EL (cell line): ENCODE measurements at places on chromosomes 2 and 18.

DNA sequence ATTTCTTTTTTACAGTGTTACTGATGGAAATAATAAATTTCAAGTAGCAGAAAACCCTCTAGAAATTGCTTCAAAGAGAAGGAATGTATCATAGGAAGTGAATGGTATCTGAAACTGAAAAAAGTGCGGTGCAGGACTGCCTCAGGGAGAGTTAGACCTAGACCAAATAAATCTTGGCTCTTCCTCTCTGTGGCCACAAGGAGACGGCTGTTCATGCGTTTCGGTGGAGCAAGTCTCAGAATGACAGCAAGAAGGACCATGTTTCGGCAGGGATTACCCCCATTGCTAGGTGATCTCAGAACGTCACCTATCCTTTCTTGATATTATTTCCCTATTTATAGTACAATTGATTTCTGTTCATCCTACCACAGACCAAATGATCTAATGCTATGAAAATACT lies 522.3 kb downstream of the SOX11 start:
- no peak for DNase-seq

DNA sequence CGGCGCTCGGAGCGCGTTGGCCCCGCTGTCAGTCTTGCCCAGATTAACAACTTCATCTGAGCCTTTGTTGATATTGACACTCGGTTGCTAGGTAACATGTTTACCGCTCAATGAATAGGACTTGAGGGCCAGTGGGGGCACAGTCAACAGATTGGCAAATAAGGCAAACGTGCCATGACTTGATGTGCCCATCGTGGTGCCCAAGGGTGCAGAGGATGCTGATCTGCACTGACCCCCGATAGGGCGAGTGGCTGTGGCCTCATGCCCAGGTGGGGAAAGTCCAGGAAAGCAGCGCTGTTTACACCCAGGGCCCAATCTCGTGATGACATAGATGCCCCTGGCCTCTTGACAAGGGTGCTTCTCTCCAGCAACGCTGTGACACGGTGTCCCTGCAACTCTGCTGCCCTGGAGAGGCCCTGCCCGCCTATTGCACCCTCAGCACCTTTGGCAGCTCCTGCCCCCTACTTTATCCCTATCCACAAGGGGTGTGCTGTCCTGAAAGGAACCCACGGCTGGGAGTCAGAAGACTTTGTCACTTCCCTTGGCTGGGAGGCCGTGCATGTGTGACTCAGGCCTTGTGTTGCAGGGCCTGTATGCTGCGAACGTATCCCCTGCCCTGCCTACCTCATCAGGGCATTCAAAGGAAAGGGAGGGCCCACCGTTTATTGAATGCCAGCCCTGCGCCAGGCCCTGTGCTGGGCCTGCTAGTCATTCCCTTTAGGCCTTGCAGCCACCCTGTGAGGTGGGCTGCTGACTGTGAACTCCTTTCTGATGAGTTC lies 158.0 kb downstream of the INHBB start:
- DNase-seq, result peak; percentile 59

DNA sequence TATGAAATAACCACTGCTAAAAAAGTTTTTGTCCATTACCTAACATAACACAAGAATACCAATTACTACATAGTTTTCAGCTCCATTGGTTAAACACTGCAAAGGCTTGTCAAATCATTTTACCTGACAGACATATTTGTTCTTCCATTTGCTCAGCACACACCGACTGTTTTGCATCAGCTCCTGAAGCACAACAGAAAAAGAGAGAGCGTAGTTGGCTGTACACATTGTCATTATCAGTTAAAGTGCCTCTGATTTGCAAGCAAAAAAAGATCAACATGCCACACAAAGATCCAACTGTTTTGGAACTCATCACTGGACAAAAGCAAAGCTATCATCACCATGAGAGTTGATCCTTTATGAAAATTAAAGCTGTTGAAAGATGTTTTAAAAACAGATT lies 103.8 kb downstream of the WDPCP start:
- DNase-seq, result no peak

- no peak for DNase-seq
Observed at GRCh38 chr2:241000831-241001321, 2.5 kb downstream of the SNED1 start.

DNA sequence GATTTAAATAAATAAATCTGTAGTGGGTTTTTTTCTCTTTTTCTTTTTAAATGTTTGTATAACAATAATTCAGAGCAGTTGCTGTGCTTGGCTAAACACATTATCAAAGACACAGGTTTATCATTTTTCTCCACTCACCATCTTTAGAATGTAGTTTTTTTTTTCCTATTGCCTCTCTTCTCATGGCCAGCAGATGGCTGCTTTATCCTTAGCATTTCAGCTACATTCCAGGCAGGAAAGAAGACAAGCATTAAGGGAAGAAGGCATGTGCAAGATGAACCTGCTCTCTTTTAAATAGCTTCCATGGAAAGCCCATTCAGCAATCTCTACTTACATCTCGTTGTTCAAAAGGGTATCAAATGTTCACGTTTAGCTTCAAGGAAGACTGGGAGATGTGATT lies 42.6 kb downstream of the ARHGAP15 start:
- peak; percentile 6 for DNase-seq

- DNase-seq, result peak; percentile 37
Observed at GRCh38 chr2:164917296-164917903, 37.9 kb downstream of the SLC38A11 start.

GRCh38 chr2:230910546-230911177 lies 14.4 kb downstream of the GPR55 start:
- DNase-seq, result no peak
